ENCODE measurements at places on chromosomes 7 and 10.

DNA sequence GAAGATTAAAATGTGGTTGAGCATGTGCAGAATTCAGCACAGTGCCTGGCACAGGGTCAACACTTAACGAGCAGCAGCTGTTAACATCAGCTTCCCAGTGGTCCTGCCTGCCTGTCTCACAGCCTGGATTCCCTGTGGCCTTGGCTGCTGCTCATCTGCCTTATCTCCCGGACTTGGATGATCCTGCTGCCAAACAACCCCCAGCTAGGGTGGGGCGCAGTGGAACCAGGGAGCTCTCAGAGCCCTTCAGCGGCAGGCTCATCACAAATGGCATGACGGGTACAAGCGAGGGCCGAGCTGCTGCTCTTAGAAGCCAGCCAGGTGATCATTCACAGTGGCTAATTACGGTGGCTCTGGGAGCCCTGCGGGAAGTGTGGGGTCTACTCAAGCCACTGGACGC is 13.0 kb upstream of the SMARCD3 start:
- DNase-seq, result no peak

- DNase-seq, result no peak
Measured at GRCh38 chr7:98733036-98733435, 116.0 kb downstream of the NPTX2 start.

DNA sequence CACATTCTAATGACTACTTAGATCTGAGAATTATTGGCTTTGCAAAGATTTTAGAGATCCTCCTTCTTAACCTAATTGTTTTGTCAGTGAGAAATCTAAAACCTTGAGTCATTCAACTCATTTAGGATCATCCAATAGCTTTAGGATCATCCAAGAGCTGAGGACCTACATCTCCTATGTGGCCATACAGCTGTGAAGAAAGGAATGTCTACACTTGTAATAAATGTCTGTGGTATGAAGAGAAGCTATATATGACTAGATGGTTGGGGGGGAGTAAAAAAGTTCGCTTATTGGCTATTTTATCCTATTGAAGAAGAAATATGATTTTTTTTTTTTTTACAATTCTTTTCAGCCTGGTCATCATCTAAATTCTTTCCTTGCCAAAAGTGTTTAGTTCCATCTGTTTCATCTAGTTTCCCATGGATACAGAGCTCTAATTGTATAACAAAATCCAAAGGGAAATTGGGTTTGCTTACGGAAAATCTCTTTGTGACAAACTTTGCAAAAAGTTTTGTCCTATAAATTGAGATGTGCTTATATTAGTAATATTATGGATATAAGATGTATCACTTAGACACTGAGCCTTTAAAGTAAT is 196.7 kb downstream of the PRKG1 start:
- no peak for DNase-seq

GRCh38 chr7:54394834-54395233 is 147.3 kb upstream of the VSTM2A start:
- DNase-seq, result no peak

DNA sequence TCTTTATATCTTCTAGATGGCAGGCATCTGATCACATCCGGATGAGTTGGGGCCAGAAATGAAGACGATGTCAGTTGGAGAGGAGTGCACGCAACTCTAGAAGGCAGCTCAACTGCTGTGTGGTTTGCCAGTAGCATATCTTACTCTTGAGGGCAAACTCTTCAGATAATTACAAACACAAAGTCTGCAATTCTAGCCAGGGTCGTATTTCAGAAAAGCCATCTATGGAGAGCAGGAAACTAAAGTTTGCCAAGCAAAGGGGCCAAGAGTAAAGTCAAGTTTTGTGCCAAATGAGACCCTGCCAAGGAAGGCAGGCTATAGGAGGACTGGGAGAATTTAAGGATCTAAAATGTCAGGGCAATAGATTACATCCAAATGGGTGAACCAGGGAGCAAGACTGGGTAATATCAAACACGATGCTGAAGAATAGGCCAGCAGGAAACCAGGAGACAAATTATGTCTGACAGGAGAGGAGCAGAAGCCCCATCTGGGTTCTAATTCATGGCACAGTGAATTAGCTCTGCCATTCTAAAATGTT is 312.5 kb upstream of the SEMA3C start:
- no peak for DNase-seq

DNA sequence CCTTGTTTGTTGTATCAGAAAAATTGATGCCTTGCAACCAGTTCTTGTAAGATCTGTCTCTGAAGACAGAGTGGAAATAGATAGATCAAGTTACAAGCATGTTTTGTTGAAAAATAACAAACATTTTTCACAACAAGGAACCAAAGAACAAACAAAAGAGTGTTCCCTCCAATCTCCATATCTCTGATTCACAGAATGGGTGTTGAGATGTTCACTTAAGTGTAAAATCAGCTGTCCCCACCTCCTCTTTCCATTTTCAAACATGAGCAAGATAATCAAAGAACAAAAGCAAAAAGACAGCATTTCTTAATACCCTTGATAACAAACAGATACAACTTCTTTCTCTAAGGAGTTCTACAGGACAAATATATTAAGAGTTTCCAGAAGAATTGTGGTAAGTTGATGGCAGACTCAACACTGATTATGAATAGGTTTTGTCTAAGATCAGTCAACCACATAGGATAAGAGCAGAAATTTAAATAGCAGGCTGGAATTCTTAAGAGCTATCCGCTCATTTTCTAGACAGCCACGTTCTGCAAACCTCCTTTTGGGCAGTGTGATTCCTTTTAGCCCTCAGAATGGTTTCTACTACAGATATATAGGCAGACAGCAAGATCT is 970.9 kb upstream of the AUTS2 start:
- no peak for DNase-seq

GRCh38 chr7:388023-388960 is 98.3 kb downstream of the FOXL3 start:
- DNase-seq, result no peak

DNA sequence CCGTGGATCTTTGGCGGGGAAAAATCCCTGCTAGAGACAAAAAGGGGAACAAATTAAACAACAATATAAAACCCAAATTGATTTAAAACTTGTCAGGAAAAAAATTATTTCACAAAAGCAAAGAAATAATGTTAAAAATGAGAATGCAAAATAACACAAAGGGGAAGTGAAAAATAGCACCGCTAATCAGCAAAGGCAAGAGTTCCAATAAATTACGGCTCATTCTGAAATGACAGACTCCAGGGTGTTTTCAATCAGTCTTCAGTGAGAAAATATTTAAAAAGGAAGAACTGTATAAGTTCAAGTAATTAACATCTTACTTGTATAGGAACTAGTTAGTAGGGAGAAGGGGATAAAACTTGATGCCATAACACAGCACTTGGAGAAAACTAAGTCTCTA is 336.8 kb downstream of the LRRTM3 start:
- no peak for DNase-seq

GRCh38 chr7:116742641-116743040 is 70.6 kb downstream of the MET start:
- DNase-seq, result no peak

- DNase-seq, result no peak
Measured at GRCh38 chr10:74175510-74176379, 24.7 kb downstream of the ADK start.

DNA sequence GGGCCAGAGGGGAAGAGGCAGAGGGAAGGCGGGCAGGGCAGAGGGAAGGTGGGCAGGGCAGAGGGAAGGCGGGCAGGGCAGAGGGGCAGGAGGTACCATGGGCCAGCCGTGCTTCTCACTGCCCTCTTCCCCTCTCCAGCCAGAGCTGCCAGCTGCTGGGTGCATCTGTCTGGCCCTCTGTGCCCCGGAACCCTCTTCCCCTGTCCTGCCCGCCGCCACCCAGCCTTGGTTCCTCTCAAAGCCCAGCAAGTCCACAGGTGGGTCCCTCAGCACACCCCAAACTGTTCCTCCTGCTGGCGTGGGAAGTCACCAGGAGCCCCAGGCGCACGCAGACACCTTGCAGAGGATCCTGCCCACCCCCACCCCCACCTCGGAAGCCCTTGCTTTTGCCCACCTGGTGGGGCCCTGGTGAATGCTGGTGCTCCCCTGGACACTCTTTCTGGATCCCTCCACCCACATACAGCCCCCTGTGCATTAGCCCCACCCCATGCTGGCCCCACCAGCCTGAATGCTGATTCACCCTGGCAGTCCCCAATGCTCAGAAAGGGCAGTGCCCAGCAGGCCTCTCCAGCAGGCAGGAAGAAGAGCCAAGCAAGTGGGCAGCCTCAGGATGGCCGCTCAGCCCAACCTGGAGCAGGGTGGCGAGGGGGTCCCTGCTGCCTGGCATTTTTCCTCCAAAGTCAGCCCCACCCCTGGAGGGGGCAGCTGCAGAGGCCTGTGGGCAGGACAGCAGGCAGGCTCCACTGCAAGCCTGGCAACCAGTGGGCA is 1.9 kb upstream of the PWWP2B start:
- DNase-seq, result no peak

- no peak for DNase-seq
Measured at GRCh38 chr10:118569241-118569881, 26.1 kb downstream of the PRLHR start.

GRCh38 chr10:71158902-71159301 is 53.5 kb upstream of the UNC5B start:
- no peak for DNase-seq

- DNase-seq, result no peak
Measured at GRCh38 chr10:7025296-7025695, 385.5 kb downstream of the SFMBT2 start.

GRCh38 chr7:155289107-155289506 is 8.6 kb upstream of the INSIG1 start:
- DNase-seq, result no peak

GRCh38 chr7:31497516-31497915 is 16.4 kb upstream of the ITPRID1 start:
- DNase-seq, result no peak

GRCh38 chr10:11782793-11783557 is 40.2 kb upstream of the PROSER2 start:
- no peak for DNase-seq

GRCh38 chr7:140596519-140597427 is 43.8 kb downstream of the DENND2A start:
- DNase-seq, result no peak

DNA sequence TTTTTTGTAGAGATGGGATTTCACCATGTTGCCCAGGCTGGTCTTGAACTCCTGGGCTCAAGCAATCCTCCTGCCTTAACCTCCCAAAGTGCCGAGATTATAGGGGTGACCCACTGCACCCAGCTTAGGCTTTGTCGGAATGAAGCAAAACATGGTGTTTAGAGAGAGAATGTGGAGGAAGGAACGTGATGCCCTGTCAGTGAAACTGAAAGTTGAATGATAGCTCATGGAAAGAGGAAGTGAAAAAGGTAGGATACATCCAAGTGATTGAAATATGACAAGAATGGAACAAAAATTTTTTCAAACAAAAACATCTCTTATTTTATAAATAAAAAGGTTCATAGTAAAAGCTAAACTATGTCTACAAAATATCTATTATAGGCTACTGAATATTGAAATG is 5.9 kb downstream of the AKAP9 start:
- DNase-seq, result no peak

Data from activated CD4-positive, alpha-beta T cell treated with anti-CD3 and anti-CD28 coated beads for 4 hours (primary cell).